ENCODE measurements at places on chromosomes 6 and 20.

DNA sequence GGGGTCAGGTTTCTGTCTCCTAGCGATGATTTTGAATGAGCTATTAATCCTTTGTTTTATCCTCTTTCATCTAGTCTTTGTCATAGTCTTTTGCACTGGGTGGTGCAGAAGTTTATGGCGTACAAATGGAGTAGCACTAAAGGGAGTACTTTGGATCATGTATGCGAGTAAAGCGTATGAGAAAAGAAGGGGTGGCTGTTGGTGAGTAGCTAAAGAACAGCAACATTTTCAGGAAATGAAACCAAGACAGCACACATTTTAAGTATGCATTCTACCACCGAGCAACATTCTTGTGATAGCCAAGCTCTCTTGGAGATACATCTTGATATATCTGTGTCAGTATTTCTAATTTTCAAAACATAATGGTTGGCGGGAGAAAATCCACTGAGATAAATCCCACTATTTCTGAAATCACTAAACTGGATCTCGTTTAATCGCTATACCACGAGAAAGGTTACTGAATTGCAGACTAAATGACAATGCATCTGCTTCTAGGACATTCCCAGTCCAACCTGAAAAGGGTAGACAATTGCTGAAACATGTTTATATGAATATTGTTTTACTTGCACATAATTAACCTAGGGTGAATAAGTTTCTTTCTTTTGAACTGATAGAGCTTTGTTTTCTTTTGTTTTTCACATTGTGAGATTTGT lies 196.1 kb downstream of the TRIM27 start:
- DNase-seq = no peak

DNA sequence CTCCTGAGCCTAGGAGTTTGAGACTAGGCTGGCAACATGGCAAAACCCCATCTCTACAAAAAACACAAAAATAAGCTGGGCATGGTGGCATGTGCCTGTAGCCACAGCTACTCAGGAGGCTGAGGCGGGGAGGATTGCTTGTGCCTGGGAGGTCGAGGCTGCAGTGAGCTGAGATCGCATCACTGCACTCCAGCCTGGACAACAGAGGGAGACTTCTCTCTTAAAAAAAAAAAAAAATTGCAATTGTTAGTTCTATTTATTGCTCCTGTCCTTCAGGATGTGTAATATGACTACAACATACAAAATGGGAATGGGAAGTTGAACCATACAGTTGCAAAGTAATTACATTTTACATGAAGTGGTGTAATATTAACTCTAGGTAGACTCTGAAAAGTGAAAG lies 8.1 kb upstream of the AARS2 start:
- DNase-seq = no peak

DNA sequence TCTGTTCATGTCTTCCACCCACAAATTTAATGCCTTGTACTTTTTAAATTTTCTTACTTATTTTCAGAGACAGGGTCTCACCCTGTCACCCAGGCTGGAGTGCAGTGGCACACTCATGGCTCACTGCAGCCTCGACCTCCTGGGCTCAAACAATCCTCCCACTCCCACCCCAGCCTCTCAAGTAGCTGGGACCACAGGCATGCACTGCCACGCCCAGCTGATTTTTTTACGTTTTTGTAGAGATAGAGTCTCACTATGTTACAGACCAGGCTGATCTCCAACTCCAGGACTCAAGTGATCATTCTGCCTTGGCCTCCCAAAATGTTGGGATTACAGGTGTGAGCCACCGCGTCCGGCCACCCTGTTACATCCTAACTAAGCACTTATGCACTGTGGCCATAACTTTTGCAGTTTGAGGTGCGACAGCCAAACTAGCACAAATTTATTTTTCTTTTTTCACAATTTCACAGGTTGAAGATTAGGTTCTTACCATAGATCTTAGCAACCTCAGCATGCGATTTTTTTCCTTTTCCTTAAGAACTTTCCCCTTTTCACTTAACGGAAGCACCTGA lies 92.1 kb downstream of the EPB41L2 start:
- no peak for DNase-seq

DNA sequence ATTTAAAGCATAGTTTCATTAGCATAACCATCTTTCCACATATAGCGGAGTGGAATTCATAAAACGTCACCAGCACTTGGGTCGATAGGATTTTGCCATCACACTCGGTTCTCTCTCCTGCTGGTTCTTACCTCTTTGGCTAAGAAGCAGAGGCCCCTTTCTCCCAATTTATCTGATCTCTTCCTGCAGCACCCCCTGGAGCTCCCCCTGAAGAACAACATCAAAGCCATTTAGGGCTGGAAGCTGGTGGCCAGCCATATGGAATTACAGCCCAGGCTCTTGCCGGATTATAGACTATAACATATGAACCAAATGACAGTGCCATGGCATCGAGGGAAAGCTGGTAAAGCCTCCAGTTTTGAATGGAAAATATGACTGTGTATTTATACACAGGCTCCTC lies 6.4 kb upstream of the KIF6 start:
- no peak for DNase-seq

- no peak for DNase-seq
These were observed 291.1 kb downstream of the DOK5 start for GRCh38 chr20:54766483-54766882.

DNA sequence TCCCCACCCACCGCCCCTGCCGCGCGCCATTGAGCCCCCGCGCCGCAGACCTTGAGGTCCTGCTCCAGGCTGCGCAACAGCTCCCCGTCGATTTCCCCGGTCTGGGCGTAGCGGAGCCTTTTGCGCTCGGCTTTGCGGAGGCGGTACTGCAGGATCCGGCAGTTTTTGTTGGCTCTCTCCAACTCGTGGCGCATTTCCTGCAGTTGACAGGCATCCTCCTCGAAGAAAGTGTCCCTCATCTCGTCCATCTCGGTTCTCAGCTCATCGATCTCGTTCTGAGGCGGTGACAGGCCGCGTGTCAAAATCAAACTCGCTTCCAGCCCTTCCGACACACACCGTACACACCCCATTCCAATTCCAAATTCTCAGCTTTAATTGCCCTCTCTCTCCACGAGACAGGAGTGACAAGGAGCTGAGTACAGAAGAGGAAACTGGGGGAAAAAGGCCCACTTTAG lies 4.3 kb downstream of the MTCL3 start:
- no peak for DNase-seq

- DNase-seq = no peak
These were observed 14.0 kb upstream of the SLC17A5 start for GRCh38 chr6:73667798-73668197.

DNA sequence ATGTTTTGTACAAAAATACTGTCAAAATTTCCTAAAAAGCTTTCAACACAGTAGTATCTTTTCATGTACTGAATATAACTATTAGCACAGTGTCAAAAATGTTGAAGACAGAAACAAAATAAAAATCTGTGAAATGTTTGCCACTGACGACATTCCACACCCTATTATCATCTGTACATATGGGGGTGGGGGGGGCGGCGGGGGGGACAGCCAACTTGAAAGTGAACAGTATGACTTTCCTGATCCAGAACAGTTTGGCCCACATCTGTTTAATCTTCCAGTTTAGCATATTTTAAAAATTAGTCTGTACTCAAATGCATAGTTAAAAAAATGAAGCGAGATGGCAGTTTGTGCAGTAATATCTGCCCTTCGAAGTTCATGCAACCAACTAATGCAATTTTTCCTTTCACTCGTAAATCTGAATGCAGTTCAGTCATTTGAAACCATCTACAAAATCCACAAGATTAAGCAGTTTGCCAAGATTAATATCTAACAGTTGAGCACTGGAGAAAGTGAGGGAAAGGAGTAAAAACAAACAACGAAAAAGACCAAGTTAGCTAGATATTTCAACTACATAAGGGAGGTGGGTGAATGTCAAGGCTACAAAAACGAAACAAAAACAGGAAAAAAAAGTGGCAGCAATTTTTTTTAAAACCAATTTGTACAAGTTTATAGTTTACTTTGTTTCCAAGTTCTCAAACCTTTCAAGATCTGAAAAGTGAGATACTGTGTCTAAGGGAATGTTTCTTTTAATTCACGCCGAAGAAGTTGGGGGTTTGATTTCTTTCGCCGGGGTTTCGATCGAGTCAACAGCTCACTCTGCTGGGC lies 1.9 kb downstream of the CITED2 start:
- DNase-seq = no peak

DNA sequence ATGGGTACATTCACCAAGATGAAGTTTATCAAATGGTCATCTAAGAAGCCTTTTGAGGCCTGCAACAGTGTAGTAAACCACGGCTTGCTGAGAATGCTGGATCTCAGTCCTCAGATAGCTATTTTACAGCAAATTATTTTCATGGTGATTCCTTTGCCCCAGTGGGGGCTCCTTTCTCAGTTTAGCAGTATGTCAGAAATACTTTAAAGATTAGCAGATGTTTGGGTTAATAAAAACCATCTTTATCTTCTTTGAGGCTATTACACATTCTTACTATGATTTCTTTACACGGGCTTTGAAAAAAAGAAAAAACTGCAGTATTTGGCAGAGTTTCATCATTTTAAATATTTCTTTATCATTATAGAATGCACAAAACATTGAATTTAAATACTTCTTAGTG lies 10.7 kb downstream of the MYLIP start:
- DNase-seq = no peak

GRCh38 chr6:139262519-139263300 lies 29.1 kb downstream of the TXLNB start:
- DNase-seq = no peak

- no peak for DNase-seq
These were observed 442.1 kb downstream of the BCKDHB start for GRCh38 chr6:80548532-80548931.

DNA sequence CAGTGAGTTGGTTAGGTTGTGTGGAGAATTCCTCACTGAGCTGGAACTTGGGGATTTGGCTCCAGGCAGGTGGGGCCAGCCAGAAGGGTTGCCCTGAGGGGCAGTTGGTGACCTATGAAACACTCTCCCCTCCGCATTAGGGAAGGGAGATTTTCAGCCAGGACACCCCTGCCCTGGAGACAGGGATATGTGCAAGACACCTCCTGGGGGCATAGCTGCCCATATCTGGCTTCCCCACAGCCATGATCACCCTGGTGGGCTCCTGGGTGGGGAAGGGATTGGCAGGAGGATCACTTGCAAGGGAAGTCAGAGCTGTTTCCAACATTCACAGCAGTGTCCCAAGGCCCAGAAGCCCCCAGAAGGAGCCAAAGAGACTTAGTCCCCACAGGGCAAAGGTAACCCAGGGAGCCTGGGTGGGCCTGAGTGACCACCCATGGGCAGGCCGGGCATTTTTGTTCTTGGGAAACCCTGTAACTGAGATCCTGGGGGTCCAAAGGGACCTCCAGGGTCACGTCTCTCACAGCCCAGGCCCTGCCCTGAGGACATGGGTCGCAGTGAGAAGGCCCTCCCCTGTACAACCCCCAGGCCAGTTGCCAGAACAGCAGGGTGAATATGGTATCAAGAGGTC lies 145.8 kb downstream of the MRPL14 start:
- DNase-seq = no peak

DNA sequence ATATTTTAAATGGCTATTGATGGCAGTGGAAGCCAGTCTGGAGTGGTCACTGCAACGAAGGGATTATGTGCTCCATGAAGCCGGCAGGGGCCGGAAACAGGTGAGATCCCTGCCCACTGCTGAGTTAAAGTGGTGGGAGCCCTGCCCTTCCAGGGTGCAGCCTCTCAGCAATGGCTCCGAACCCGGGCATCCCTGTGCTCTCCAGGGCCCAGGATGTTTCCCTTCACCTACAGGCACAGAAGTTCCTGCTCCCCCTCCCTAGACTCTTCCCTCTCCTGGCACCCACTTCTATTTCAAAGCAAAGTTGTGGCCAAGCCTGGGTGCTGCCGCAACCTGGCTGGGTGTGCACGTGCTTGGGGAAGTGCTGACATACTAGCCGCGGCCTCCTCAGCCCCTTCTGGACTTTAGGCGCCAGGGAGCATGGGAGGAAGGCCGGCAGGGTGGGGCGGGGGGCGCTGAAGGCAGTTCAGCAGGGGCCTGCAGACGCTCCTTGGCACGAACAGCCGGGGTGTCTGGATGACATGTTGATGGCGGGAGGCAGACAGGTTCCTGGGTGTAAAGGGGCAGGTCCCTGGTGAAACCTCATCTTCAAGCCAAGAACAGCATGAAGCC lies 452.3 kb downstream of the HTR1B start:
- no peak for DNase-seq

GRCh38 chr6:84224251-84224650 lies 3.2 kb downstream of the CEP162 start:
- DNase-seq = no peak

GRCh38 chr6:148747471-148748165 lies 788 bp downstream of the UST start:
- peak; percentile 6 for DNase-seq

DNA sequence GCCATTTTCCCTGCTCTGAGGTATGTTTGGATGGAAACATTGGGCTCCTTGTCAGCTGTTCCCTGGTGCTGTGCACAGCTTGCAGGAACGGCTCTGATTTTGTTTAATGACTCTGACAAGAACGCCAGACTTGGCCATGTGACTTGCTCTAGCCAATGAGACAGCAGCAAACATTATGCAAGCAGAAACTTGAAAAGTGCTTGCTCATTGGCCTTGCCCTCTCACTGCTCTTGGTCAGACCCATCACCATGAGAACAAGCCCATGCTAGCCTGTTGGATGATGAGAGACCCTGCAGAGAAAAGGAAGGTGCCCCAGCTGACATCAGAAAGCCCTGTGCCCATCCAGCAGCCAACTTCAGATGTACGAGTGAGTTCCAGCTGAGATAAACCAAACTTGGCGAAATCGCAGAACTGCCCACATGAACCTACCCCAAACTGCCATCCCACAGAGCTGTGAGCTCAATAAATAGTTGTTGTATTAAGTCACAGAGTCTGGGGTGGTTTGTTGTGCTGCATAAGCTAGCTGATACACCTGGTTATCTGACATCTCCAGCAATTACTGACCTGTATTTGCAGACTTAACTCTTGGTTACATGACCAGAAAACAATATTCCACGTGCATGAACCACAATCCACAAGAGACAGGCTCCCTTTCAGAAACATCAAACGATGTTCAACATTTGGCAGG lies 96.9 kb downstream of the JPH2 start:
- peak; percentile 76 for DNase-seq

Measured in SK-N-DZ (cell line).